ENCODE measurements at places on chromosomes 4 and X.

DNA sequence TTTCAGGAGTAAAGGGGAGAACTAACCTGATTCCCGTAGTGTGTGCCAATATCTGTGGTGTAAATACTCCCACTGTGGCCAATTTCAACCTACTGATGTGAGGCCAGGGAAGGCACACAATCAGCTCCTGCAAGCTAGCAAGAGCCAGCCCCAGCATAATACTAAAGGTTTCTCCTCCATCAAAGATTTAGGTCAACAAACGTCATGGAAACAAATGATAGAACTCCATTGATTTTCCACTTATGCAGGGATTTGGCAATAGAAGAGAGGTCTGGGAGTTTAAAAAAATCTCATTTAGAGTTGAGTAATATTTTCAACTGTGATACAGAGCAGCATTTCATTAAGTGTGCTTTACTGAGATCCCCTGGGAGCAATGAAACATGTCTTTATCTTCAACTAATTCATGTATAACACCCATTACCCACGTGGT, 15.8 kb upstream of the VEGFD start:
- DNase-seq: no peak

GRCh38 chr4:90001023-90001422, 106.4 kb downstream of the MMRN1 start:
- no peak for DNase-seq

DNA sequence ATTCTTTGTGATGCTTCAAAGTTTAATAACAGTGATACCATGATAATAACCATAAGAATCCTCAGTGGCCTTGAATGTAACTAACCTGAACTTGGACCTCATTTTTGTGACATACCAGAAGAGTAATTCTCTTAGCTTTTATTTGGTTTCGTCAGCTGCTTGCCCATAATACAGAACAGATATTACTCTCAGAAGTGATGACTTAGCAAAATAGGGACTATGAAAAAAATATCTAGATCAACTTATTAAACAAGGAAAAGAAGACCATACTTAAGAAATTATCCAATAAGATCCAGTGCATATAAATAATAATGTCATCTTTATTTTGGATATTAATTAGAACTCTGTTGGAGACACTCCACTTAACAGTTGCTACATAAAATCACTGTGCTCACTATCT, 236.9 kb upstream of the GPC4 start:
- no peak for DNase-seq

DNA sequence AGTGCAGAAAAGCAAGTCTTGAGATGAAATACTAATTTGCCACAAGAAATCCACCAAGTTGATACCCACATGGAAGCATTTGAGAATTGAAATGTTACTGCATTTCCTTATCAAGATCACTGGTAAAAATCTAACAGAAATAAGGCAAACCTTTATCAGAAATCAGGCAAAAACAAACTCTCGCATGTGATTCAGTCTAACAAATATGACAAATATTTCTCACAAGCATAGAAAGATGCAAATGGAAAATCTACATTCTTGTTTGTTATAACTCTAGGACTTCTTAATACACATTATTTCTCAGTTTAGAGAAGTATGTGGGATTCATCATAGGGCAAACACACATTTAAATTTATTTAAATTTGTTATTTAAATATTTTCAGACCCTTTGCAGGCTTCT, 52.9 kb downstream of the TXK start:
- DNase-seq: no peak

DNA sequence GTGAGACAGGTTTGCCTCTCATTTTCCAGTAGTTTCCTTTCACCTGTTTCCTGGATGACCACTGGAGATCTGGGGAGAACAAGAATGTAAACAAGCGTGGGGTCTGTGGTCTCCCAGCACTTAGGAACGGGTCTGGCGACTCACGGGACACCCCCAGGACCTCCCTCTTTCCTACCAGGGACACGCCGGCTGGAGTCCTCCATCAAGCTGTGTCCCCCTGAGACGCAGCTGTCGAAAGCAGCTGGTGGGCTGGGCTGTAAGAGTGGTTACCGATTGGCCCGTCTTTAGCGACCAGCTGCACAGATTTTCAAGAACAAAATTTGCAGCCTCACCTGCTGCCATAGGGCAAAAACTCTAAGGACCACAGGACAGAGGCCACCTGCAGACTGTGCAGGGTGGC, 11.9 kb downstream of the LRPAP1 start:
- DNase-seq: no peak

GRCh38 chrX:94123062-94123461, 449.1 kb downstream of the FAM133A start:
- DNase-seq: no peak

- DNase-seq: no peak
Observed at GRCh38 chrX:10110316-10110935, 46.3 kb upstream of the CLCN4 start.

DNA sequence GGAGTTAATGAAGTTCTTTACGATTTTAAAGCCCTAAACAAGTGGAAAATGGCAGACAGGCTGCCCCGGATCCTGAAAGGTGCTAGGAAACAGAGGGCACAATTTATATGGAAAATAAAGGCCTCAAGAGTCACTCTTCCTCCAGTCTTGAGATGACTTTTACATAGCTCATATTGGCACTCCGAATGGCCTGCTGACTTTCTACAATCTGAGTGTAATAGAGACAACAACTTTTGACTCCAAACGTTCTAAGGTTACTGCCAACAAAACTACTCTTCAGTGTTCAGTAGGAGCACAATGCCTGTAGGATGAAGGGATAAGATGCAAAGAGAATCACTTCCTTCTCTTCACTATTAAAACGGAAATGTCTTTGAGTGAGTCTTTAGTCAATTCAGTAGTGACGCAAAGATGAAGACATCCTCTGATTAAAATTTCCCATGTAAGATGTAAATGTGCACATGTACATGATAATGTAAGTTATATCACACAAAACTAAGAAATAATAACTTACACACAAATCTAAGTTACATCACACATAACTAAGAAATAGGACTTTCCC, 40.5 kb downstream of the VEGFC start:
- no peak for DNase-seq

GRCh38 chrX:672931-673330, 42.3 kb downstream of the SHOX start:
- no peak for DNase-seq

DNA sequence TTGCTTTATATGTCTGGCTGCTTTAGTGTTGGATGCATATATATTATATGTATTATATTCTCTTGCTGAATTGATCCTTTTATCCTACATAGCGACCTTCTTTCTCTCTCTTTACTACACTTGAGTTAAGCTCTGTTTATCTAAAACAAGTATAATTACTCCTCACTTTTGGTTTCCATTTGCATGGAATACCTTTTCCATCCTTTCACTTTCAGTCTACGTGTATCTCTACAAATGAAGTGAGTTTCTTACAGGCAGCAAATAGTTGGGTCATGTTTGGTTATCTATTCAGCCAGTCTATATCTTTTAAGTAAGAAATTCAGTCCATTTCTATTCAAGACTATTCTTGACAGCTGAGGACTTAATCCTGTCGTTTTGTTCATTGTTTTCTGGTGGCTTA, 167.5 kb upstream of the USP38 start:
- no peak for DNase-seq

GRCh38 chr4:3471098-3471760, 8.1 kb downstream of the DOK7 start:
- no peak for DNase-seq

DNA sequence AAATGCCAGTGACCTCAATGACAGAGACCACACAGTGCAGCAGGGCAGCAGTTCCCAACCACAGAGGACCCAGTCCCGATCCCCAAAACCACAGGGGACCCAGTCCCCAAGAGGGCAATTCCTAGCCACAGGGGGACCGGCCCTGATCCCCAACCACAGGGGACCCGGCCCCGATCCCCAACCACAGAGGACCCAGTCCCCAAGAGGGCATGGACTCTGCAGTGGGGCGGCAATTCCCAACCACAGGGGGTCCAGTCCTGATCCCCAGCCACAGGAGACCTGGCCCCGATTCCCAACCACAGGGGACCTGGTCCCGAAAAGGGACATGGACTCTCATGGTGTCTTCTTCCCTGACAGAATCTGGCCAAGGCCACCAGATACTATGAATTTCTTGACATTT, 136.3 kb downstream of the AFAP1 start:
- DNase-seq: no peak

GRCh38 chrX:54093571-54093970, 49.3 kb upstream of the PHF8 start:
- no peak for DNase-seq

- no peak for DNase-seq
Observed at GRCh38 chr4:135368831-135369230, 1167.2 kb upstream of the PABPC4L start.

DNA sequence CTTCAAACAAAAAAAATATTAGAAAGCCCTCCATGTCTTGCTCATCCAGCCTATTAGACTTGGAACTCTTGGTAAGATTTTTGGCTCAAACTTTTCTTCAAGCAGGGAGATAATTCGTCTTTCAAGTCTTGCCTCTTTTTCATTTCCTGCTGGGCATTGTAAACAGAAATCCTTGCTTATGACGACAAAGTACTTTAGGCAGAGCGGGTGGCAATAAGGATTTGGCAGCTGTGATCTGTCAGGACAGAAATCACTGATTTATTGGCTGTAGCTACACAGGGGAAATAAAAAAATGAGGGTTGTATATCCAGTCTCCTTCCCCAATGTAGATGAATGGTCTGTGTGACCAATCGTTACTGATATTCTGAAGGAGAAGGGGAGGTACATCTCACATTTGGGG, 121.6 kb downstream of the SLC4A4 start:
- no peak for DNase-seq

- DNase-seq: no peak
Observed at GRCh38 chr4:2085496-2085901, 26.4 kb downstream of the NAT8L start.

GRCh38 chr4:57080781-57081650, 29.2 kb downstream of the IGFBP7 start:
- DNase-seq: no peak

DNA sequence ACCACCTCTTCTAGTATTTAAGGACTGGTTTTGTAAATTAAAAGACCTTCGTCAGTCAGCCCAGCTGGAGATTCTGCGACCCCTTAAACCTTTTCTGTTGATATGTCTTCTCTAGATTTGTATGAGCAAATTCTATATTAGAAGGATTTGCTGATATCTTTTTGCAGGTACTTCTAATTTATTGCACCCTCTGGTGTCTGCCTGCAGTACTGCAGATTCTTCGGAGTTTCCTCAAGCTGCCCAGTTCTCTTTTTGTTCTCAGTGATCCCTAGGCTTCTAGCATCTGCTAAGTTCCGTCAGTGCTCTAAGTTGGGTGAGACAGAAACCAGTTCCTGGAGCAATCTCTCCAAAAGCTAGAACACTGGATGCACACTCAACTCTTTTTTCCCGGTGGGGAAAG, 545.2 kb downstream of the C4orf33 start:
- DNase-seq: no peak

- no peak for DNase-seq
Observed at GRCh38 chrX:109952985-109953905, 49.7 kb upstream of the TMEM164 start.

DNA sequence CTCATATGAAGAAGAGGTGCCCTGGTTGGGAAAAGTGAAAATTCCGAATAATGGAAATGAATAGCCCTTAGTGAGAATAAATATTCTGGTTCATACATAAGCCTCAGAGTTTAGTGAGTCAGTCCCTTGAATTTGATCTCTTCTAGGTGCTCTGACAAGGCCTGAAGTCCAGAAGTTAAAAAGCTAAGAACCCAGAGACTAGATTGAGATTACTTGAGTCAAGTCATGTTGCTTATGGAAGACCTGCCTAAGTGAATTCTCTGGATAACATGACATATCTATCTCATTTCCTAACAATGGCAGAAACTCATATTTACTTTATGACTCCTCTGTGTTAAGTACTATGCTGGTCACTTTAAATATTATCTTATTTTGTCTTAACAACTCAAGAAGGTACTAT, 10.5 kb upstream of the PRSS48 start:
- no peak for DNase-seq

GRCh38 chr4:48266781-48267180, 2.9 kb downstream of the TEC start:
- no peak for DNase-seq

DNA sequence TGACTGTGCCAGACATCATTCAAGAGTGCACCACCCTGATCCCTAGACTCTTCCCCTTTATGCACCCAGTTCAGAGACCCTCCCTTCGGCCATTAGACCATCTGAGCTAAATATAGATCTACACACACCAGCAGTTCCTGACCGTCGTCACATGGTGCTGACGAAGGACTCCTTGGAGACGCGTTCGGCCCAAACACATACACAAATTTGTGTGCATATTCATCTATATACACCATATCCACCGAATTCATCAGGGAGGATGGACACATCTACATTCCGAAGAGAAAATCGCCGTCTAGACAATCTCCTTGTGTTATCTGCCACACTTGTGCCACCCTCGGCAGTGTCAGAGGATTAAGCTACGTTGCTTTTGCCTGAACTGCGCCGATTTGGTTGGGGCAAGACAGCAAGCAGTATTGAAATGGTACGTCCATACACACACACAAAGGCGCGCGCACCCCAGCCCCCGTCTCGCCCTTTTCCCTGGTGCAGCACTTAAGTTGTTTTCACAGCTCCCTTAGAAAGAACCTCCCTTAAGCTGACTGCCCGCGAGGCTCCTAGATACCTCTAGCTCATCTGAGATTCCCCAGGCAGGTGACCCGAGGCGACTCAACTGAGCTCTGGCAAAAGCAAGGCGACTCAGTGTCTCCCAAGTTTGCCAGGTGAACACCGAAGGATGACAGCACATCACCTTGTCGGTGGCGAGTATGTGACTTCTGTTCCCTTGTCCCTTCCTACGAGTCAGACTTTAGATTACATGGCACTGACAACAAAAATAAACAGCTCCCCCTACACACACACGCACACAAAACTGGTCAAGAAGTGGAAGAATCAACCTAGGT, 1.0 kb downstream of the RASGEF1B start:
- DNase-seq: no peak

DNA sequence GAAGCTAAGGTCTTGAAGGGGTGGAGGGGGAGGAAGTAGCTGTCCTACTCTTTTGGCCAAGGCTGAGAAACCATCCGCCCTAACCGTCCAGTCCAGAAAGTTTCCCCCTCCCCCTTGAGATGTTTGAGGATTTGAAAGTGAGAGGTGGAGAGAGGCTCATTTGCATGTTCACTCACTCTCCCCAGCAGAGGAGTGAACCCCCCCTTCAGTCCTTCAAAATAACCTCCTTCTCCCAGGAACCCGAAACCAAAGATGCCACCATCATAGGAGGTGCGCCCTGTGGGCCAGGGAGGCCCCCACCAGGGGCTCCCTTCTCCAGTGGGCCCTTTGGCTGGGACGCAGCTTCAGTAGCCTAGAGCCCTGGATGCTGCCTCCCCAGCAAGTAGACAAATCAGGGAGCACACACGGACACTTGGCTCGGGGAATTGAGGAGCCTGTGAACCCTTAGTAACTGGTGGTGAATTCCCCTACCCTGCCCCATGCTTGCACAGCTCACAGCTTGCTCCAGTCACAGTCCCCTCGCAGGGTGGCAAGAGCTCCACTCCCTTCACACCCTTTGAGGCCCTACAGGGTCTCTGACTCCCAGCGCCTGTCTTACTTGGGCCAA, 25.6 kb downstream of the ELF4 start:
- no peak for DNase-seq

- no peak for DNase-seq
Observed at GRCh38 chr4:43864616-43865146, 583.9 kb downstream of the KCTD8 start.
